ENCODE measurements at places on chromosomes 1 and 21. TPM values are rescaled to one million over a fixed set of nuclear protein-coding genes. Genes with fewer than 3 reads are reported as not detected.

DNA sequence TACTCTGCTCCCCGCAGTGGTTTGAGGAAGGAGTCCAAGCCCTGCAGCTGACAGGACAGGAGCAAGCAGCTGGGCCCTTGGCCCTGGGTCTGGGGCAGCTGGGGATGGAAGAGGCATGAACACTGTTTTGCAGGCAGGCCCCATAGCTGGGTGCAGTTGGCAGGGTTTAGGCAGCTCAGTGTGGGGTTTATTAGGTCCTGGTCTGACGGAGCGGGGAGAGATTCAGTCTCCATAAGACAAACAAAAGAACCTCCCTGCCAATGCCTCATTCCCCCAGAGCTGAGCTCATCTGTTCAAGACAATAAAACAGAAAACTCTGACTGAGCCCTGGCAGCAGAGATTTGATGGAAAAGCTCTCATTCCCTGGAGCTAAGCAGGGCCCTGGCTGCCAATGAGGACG, 37.3 kb downstream of the OLFML2B start:
- H3K4me3 ChIP-seq, result no peak overlapping the region
- no peak for DNase-seq
- no peaks in the 10 kb centered on the region for H3K36me3 ChIP-seq
- H3K27ac ChIP-seq, result no peak overlapping the region

- no peaks in the 10 kb centered on the region for H3K27me3 ChIP-seq
- DNase-seq, result no peak
- H3K27ac ChIP-seq, result no peak overlapping the region
- H3K4me1 ChIP-seq, result no peaks in the 10 kb centered on the region
- H3K36me3 ChIP-seq, result no peaks in the 10 kb centered on the region
- no peak overlapping the region for H3K4me3 ChIP-seq
These were observed 33.5 kb upstream of the UTS2 start for GRCh38 chr1:7886405-7886745.

DNA sequence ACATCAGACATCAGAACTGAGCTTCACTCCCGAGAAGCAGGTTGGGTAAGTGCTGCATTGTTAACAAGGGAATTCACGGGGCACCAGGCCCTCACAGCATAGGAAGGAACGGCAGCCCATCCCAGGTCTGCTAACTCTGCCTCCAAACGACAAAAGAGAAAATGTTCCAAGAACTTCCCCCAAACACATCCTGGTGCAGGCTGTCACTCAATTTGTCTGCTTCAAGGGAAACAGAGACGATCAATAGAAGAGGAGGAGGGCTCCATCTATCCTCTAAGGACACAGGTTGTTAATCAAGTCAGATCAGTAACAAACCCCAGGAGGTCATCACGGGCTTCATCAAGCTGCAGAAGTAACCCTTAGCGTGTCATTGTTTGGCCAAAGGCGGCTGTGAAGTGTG, 3.5 kb upstream of the TSPEAR start:
- H3K36me3 ChIP-seq, result no peaks in the 10 kb centered on the region
- peaks cover 15% of the 10 kb centered on the region for H3K4me1 ChIP-seq
- no peak overlapping the region for H3K4me3 ChIP-seq

DNA sequence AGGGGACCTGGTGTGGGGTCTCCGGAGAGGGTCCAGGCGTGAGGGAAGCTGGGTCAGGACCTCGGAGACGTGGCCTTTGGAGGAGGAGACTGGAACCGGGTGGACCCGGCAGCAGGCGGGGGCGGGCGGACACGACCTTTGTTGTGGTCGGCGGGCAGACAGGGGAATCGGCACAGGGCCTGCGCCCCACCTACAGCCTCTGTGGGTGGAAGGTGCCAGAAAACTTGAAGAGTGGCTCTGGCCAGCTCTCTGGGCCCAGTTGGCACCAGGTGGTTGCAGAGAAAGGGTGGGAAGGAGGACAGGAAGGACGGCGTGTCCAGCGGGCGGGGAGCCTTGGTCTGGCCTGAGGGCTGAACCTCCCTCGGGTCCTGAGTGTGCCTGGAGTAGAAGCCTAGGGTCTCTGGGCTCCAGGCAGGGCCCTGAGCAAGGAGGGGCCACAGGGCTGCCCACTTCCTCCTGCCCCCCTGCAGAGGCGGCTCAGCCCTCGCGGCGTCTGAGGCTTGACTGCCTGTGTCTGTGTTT, 7.7 kb upstream of the TTLL10 start:
- H3K36me3 ChIP-seq, result no peaks in the 10 kb centered on the region
- no peaks in the 10 kb centered on the region for H3K27me3 ChIP-seq
- DNase-seq, result no peak
- H3K4me3 ChIP-seq, result no peak overlapping the region

- no peak overlapping the region for H3K4me3 ChIP-seq
- no peak overlapping the region for H3K27ac ChIP-seq
- peaks cover 5% of the 10 kb centered on the region for H3K4me1 ChIP-seq
These were observed 11.1 kb upstream of the PTPN7 start for GRCh38 chr1:202171292-202172014.

CREB3L4 gene
- total RNA-seq, result 6.6 TPM

LIN28A gene
- not detected for total RNA-seq

All from thyroid gland (tissue), 4 donors.